Activated gamma-delta T cell (primary cell): ENCODE measurements at places on chromosomes 4 and X.

DNA sequence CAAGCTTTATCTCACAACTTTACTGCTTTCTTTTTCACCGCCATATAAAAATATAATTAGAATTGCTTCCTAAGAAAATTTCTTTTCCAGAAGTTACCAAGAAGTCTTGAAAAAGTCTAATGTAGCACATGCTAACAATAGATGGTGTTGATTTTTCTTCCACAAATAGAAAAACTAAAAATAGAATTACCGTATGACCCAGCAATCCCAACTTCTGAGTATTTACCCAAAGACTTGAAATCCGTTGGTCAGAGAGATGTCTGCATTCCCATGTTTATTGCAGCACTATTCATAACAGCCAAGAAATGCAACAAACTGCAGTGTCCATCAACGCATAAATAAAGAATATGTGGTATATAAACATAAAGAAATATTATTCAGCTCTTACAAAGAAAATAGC, 17.8 kb upstream of the EDNRA start:
- DNase-seq, result no peak

- no peak for DNase-seq
These were observed at the start of gene UCHL1 for GRCh38 chr4:41256740-41257256. Gene UCHL1 (plus strand): TSS chr4:41256928. CDS start chr4:41256977, 49 bp downstream.

DNA sequence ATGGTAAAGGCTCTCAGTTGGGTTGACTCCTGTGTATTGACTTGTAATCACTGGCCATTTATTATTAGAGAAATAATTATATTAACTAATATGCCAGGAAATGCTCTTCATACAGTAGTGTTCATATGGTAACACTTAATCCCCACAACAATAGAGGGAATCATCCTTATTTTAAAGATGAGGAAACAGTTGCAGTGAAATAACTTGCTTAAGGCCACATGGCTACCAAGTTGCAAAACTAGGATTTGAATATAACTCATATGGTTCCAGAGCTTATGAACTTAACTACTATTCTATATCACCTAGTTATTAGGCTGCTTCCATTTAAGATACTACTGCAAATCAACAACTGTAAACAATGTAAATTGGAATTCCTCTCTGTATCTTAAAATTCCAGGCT, 143.5 kb upstream of the HPGD start:
- no peak for DNase-seq

DNA sequence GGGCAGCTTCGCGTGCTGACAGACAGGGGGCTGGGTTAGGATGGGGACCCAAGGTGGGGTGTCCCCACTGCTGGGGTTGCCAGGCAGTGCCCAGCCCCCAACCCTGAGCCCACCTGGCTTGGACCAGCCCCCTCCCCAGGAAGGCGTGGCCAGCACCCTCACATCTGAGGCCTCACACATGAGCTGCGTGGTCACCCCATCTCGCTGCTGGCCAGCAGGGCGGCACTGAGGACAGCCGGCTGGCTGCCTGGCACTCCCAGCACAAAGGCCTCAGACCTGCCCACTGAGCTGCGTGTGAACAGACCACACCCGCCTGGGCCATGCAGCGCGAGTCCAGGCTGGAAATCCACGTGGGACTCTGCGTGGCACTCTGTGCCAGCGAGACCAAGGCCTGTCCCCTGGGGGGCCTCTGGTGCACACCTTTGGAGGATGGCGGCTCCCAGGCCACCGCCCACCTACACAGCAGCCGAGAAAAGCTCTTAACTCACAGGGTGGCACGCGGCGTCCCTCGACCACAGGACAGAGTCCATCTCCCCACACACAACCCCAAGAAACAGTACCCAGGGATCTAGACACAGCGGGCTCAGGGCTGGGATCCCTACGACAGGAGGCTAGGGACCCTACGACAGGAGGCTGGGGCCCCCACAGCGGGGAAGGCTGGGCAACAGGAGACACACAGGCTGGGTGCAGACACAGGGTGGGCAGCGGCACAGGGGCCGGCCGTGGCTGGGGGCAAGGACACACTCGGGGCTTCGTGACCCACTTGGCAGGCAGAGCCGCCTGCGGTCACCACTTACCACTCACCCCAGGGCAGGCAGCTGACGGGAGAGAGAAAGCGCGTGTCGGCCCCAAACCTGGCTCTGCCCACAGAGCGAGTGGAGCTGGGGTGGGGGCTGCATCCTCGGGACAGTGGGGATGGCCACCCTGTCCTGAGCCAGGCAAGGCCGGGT, 9.8 kb downstream of the DGKQ start:
- no peak for DNase-seq

- DNase-seq, result no peak
These were observed 21.9 kb downstream of the TBCK start for GRCh38 chr4:106294062-106294461.

- no peak for DNase-seq
These were observed 24.9 kb upstream of the C1QTNF7 start for GRCh38 chr4:15402974-15403373.

- DNase-seq, result no peak
These were observed 77.1 kb downstream of the CNOT6L start for GRCh38 chr4:77742054-77742453.

DNA sequence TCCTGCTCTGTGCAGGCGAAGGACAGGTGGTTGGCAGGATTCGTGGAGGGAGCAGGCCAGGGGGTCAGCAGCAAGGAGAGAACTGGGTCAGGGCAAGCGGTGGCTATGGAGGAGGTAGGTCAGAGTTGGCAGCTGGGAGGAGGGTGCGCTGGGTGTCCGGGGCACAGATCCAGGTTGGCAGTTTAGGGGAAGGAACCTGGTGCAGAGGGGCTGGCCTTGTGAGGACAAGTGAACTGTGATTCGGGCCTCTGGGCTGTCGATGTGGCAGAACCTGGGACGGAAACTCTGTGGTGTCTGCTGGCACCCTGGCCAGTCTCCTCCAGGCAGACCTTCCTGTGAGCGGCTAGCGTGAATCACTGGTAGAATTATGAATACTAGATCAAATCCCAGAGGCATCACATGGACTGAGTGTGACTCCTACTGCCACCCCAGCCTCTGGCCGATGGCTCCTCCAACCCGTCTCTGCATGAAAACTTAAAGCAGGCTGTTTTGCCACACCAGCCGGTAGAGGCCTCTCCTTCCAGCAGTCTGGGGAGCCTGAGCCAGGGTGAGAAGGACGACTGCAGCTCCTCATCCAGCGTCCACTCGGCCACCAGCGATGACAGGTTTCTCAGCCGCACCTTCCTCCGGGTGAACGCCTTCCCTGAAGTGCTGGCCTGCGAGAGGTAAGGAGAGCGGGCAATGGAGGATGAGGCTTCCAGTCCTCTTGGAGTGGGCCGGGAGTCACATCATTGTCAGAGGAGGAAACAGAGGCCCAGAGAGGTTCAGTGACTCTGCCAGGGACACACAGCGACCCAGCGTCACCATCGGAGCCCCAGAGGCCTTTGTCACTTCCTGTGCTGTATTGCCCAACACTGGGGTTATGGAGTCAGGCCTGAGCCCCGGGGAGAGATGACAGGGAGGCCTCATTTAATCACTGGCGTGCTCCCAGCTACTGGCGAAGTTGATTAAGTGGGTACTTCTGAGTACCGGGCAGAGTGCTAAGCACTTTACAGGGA, 20.3 kb downstream of the EVC start:
- DNase-seq, result no peak

GRCh38 chr4:94413085-94413840, 38.5 kb upstream of the PDLIM5 start:
- no peak for DNase-seq

GRCh38 chr4:4726051-4726450, 133.4 kb upstream of the MSX1 start:
- no peak for DNase-seq

DNA sequence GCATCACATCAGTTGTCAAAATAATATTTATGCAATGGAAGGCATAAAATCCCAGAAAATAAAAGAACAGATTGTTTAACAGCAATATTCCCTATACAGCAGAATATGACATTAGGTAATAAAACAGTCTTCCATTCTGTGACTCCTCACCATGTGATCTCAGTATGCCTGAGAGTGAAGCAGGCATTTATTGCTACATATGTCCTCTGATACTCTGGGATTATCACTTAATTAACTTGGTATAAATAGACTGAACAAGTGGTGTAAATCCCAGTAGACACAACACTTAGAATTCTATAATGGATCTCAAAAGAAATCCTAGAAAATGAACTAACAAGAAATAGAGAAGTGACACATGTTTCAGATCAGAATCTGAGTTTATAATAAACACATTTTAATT, 841.3 kb downstream of the PDHA2 start:
- no peak for DNase-seq

DNA sequence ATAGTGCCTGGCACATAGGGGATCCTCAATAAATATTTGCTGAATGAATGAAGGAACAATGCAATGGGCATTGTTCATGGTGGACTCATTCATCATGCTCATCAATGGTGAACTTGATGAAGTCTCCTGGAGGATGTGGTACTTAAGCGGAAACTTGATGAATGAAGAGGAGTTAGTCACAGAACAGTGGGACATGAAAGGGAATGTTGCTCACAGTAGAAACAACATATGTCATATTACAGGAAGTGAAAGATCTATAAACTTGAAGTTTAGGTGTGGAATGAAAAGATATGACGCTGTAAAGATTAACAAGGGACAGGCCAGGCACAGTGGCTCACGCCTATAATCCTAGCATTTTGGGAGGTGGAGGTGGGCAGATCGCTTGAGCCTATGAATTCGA, 224.1 kb downstream of the PPP3CA start:
- no peak for DNase-seq

DNA sequence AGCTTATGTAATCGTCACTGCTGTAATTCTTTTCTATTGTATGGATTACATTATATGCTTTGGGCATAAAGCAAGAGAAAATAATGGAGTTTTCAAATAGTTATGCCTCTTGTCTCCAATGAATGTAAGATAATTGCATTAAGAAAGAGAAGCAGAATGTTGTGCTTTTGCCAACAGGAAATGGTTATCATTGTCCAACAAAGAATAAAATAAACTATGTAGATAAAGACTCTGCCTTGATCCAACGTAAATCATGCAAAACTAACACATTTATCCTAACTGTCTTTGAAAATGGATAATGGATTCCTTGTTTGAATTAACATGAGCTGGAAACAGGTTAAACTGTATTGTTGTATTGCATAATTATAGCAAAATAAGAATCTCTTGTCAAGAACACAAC, 1709.0 kb downstream of the PCDH7 start:
- DNase-seq, result no peak

GRCh38 chr4:179625406-179625805, 2183.2 kb upstream of the AGA start:
- DNase-seq, result no peak

DNA sequence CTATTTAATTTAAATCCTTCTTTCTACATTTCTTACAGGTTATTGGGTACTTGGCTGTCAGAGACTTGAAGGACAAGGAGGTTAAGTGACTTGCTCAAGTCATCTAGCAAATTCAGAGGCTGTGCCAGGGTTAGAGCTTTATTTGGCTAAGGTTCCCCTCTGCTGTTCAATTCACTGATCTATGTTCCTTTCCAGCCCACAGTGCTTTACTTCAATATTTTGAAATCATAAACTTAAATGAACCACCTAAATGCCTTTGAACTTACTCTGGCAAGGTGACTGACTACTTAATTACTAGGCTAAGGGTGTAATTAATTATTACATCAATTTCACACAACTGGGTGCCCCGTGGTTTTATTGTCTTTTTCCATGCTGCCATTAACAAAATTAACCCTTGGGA, 288.7 kb downstream of the CAMK2D start:
- no peak for DNase-seq

- no peak for DNase-seq
These were observed 10.9 kb downstream of the GPAT3 start for GRCh38 chr4:83546786-83547185.

DNA sequence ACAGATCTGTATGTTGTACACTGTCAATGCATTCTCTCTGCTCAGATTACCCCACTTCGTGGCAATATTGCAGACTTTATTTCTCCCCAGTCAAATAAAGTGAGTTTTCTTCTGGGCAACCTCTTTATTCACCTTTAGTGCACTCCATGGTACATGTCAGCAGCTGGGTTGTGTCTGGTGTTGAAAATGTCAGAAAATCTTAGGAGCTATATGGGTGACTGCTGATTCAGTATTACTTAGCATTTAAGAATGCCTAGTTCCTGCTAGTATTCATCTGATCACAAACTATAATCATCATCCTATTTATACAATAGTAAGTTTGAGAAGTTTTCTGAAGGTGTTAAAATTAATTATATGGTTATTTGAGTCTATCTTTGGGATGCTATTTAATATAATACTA, 112.5 kb downstream of the CFAP299 start:
- no peak for DNase-seq

- no peak for DNase-seq
These were observed 243.9 kb downstream of the MAML3 start for GRCh38 chr4:139910106-139910505.

DNA sequence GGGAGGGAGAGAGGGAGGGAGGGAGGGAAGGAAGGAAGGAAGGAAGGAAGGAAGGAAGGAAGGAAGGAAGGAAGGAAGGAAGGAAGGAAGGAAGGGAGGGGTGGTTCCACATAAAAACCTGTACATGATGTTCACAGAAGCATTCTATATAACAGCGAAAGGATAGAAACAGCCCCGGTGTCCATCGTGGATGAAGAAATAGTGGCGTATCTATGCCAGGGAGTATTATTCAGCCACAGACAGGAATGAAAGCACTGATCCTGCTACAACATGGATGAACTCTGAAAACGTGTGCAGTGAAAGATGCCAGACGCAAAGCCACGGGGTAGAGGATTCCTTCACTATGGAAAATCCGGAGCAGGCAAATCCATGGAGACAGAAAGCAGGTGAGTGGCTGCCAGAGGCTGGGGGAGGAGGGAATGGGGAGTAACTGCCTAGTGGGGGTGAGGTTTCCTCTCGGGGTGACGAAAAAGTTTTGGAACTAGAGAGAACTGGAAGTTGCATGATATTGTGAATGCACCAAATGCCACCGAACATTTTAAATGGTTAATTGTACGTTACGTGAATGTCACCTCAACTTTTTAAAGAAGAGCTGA, 92.2 kb downstream of the ABLIM2 start:
- no peak for DNase-seq

- DNase-seq, result no peak
These were observed 143.4 kb upstream of the MED14 start for GRCh38 chrX:40878766-40879165.

GRCh38 chr4:145830699-145831098, 107.9 kb downstream of the ZNF827 start:
- DNase-seq, result no peak

- DNase-seq, result no peak
These were observed 2.2 kb downstream of the GRIA2 start for GRCh38 chr4:157222771-157223160.

GRCh38 chrX:71321731-71322130, 20.2 kb downstream of the ITGB1BP2 start:
- no peak for DNase-seq

GRCh38 chr4:89579771-89580170, 257.2 kb downstream of the SNCA start:
- DNase-seq, result no peak

DNA sequence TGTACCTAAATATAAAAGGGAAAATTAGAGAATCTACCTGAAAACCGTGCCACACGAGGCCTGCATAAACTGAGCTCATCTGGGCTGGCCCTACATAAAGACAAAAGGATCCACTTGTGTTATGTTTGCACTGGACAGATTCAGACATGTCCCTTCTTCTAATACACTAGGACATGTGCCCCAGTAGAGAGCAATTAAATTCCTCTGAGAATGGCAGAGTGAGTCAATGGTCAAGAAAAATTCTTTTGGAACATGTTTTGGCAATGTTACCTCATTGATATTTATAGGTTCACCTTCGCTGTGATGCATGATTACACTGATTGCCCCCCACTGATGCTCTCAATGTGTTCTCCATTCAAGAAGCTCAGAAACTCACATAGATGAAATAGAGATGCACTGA, 95.2 kb downstream of the MANBA start:
- DNase-seq, result no peak
